Dorsolateral prefrontal cortex (tissue), 122 donors: ENCODE measurements at places on chromosomes 5 and 9.

- DNase-seq, result no peak
Observed at GRCh38 chr5:177404641-177405179, 4.2 kb upstream of the PFN3 start.

DNA sequence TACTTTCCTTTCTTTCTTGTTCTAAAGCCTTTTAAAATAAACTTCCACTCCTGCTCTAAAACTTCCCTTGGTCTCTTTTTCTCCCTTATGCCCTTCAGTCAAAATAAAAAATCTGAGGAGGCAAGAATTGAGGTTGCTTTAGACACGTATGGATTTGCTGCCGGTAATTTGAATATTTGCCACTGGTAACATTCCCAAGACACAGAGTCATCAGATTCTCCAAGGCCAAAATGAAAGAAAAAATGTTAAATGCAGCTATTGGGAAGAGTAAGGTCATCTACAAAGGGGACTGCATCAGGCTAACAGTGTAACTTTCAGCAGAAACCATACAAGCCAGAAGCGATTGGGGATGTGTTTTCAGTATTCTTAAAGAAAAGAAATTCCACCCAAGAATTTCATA is 311.1 kb downstream of the CDH18 start:
- DNase-seq, result no peak

DNA sequence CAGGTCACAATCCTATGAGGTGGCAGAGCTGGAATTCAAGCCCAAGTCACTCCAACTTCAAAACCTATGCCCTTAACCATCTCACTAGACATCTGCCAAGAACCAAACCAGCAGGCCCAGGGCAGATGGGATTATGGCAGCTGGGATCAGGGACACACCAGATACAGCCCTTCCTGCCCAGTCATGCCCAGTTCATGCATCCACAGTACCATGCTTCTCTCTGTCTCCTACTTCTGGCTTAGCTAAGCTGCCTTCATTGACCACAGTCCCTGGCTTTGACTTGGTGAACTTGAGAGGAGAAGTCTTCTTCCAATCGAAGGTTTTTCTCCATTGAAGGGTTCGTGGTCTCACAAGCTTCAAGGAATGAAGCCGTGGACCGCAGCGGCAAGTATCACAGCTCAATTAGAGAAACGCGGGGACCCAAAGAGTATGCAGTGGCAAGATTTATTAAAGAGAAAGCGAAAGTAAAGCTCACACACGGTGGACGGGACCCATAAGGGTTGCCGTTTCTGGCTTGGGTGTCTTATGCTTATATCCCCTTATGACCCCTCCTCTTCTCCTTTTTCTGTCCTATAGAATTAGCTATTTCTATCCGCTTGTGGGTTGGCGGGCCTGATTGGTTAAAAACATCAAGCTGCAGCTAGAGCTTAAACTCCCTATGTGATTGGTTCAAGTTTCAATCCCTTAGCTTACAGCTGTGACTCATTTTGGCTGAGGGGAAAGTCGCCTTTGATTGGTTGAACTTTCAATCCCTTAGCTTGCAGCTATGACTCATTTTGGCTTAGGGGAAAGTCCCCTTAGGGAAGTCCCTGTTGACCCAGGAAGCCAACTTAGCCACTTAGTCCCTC is 101.2 kb downstream of the TRIM36 start:
- DNase-seq, result no peak

DNA sequence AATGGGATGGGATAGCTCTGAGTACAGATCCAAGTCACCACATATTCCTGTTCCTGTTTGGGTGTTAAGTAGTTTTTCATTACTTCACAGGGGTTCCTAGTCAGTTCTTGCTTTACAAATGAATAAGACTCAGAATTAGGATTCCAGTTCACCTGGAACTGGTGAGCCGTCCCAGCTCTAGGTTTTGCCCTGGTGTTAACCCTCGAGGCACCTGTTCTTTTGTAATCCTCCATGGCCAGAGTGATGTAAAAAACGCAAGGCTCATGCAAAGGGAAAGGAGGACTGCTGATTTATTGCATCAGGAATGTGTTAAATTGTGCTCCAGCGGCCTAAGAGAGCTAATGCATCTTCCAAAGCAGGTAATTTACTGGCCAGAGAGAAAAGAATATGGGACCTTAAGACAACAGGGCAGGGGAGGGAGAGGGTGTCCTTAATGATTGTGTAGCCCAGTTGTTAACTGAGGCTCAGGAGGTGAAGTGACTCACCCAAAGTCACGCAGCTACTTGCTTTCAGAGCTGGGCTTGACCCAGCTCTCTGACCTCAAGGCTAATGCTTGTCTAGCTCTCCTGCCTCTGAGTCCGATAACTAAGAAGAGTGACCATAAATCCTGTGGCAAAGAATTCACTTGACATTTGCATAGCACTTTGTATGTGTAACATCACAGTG is 70.5 kb downstream of the DMRT2 start:
- DNase-seq, result no peak

DNA sequence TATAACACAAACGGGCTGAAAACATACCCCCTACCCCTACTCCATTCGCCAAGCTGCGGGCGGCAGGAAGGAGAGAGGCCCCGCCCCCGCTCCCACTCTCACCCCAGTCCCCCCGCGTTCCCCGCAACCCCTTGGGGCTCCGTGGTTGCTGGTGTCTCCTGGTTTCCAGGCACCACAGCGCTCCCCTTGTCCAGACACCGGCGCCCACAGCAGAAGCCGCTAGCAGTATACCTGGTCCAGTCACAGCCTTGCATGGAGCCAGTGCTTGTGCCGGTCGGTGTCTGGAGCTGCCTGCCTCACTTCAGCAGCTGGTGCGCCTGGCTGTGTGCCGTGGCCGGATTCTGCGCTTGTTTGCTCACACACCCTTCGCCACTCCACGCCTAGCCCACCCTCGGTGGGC is 240.5 kb upstream of the DAB2 start:
- no peak for DNase-seq

DNA sequence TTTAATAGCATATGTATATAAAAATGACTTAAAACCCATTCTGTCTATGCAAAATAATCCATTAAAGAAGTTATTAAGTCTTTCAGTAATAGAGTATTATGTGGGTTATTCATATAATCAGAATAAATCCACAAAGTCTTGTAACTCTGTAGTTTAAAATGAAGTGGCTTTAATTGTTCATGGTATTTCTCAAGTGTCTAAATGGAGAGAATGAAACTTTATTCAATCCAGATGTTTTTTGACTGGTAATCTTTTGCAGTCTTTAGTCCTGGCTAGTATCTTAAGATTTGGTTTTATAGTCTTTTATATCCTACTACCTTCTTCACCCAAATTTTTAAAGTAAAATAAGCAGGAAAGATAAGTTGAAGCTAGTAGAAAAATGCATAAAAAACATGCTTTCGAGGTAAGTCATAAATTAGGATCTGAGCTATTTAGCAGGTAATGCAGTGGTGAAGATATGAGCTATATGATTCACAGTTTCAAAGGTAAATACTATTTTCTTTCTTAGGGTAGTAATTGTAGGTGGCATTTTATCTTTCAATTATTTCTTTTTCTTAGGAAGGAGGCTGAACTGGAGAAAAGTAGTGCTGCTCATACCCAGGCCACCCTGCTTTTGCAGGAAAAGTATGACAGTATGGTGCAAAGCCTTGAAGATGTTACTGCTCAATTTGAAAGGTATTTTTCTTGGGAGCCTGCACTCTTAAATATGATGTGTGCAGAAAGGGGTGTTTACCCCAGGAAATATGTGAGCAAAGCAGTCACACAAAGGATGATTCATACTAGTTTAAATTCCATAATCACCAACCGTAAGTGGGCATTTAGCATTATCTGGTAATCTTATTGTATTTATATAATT is 17.9 kb downstream of the HMMR start:
- no peak for DNase-seq

DNA sequence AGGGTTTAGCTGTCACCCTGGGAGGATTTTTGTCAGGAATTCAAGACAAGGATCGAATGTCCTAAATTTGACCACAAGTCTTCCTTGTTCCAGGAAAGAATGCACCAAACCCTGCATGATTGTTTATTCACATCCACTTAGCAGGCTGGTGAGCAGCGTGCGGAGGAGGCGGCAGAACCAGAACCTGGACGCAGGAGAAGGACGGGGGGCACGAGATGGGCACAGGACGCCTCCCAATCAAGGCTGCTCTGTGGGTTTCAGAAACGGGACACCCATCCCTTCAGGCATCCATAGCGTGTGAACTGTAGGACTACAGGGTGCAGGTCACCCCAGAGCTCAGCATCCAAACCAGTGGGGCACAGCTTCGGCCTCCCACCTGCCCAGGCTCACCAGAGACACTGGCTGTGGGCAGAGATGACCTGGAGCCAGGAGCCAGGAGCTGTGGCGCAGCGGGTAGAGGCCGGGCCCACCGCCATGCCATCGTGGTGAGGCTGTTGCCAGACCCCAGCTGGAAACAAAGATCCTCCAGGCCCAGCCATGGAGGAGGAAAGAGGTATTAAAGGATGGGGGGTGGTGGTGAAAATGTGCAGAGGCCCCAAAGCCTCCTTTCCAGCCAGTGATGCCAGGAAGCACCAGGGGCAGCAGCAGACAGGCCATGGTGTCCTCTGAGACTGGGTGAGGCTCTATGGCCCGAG is 32.3 kb upstream of the ADAMTS2 start:
- DNase-seq, result no peak

DNA sequence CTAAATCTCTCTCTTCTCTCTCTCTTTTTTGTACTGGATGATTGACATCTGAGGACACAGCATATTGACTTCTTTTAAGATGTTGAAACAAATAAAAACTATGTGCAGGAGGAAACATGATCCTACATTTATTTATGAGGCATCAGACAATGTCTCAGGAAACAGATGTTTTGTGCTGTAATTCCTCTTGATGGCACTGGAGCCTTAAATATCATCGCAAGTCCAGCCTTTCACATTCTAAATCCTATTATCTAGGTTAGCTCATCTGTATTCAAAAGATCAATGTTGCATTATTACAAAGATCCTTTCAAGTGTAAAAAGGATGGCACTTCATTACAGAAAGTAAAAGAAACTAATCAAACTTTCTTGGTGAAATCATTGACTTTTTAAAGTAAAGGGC is 63.9 kb downstream of the MAT2B start:
- DNase-seq, result no peak

DNA sequence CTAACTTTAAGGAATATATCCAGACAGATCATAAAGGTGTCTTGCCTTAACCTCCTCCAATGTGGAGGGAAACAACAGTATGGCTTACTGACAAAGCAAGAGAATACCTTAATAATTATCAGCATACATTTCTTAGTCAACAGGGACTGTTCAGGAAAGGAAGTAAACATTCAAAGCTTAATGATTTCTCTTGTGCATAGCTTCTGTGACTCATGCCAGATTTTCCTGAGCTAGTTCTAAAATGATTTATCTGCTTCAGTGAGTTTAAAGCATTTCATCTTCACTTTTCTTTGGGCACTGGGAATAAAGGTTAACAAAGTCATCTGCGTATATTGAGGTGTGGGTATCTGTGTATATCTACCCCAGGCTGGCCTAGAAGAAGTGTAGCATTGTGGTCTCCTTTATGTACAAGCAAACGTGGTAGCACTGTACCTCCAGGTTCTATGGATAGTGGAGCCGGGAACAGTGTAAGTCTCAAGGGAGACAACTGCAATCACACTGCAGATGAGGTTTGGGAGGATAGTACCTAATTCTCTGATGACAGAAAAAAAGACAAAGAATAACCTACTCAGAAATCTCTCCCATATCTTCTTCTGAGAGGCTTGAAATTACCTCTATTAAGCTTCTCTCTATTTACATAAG is 284.1 kb downstream of the HCN1 start:
- DNase-seq, result no peak

- no peak for DNase-seq
Observed at GRCh38 chr5:18142831-18143230, 508.6 kb downstream of the TAF11L14 start.

GRCh38 chr5:32020271-32020670 is 153.8 kb downstream of the GOLPH3 start:
- no peak for DNase-seq

DNA sequence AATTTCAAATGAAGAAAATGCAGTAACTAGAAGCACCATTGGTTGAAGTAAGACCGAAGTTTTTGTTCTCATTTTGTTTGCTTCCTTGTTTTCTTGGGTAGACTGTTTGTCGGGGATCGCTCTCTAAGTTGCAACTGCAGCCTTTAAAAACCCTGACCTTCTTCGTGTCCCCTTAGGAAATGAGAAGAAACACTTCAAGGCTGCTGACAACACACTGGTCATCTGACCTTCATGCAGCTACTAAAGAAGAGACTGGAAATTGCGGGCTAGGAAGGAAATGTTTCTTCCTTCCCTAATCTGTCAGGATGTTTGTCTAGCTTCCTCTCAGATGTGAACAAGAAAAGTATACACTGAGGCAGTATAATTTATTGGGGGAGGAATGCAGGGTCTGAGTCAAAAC is 50.7 kb upstream of the CHSY3 start:
- no peak for DNase-seq
